ENCODE measurements at places on chromosomes 5 and 9. TPM values are rescaled to one million over a fixed set of nuclear protein-coding genes. Genes with fewer than 3 reads are reported as not detected.

- peak overlapping the region; percentile 71 for H3K27ac ChIP-seq
- peaks cover 74% of the 10 kb centered on the region for H3K27me3 ChIP-seq
- no peaks in the 10 kb centered on the region for H3K36me3 ChIP-seq
- peaks cover 19% of the 10 kb centered on the region for H3K4me1 ChIP-seq
- peak; percentile 71 for DNase-seq
Measured at GRCh38 chr9:89179895-89180734, 1.5 kb upstream of the SHC3 start.

The KCNV2 gene
- total RNA-seq = not detected

DNA sequence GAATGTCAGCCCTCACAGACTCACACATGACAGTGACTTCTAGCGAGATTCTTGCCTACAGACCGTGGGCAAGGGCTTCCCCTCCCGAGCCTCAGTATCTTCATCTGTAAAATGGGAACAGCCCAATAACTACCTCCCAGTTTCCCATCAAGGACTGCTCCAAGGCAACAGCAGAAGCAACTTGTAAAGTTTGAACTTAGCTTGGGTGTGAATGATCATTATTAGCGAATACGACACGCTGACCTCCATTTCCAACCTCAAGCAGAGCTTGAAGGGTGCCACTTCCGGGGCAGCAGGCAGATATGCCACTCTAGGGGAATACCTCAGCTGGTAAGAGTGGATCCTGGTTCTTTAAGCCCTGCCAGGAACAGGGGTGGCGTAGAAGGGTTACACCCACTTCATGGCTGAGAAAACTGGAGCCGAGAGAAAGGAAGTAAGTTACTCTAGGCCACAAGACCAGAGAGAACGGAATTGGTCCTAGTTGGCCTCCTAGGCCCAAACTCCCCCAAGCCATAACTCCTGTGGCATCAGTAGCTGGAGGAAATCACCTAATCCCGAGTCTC is 2.0 kb downstream of the RNF44 start:
- peak overlapping the region; percentile 98 for H3K27ac ChIP-seq
- DNase-seq = peak; percentile 44
- H3K4me1 ChIP-seq = peaks cover 54% of the 10 kb centered on the region
- H3K4me3 ChIP-seq = peak overlapping the region; percentile 96
- H3K27me3 ChIP-seq = no peaks in the 10 kb centered on the region

DNA sequence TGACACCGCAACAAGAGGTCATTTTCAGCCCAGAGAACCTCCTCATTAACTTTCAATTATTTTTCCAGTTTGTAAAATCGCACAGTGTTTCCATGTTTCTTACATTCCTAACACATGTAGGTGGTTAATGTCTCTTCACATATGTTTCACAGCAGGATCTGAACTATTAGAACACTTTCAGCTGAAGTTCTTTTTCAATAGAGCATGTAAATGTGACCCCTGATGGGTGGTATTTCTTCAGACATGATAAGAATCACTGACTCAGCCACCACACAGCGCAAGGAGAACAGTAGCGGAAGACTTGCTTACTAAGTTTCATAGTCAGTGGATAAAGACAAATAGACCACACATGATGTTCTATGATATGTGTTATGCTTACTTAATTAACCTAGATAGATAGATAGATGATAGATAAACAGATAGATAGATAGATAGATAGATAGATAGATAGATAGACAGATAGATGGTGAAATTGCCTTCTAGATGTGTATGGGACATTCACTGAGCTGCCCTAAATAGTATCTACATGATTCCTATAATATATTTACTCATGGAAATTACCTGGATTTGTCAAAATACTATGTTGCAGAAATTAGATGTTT is 1992.1 kb upstream of the NUDT12 start:
- no peaks in the 10 kb centered on the region for H3K4me1 ChIP-seq
- no peak for DNase-seq
- no peaks in the 10 kb centered on the region for H3K27me3 ChIP-seq
- H3K27ac ChIP-seq = no peak overlapping the region
- H3K36me3 ChIP-seq = no peaks in the 10 kb centered on the region

GRCh38 chr9:33458444-33458843 is 11.1 kb upstream of the AQP3 start:
- H3K4me1 ChIP-seq = peaks cover 55% of the 10 kb centered on the region
- peak; percentile 59 for DNase-seq
- H3K27ac ChIP-seq = peak overlapping the region; percentile 87
- H3K27me3 ChIP-seq = no peaks in the 10 kb centered on the region
- peaks cover 5% of the 10 kb centered on the region for H3K36me3 ChIP-seq

GRCh38 chr5:128002425-128002824 is 81.1 kb upstream of the SLC12A2 start:
- H3K4me3 ChIP-seq = no peak overlapping the region
- H3K4me1 ChIP-seq = no peaks in the 10 kb centered on the region
- H3K36me3 ChIP-seq = peaks cover 11% of the 10 kb centered on the region

- no peaks in the 10 kb centered on the region for H3K27me3 ChIP-seq
- H3K4me3 ChIP-seq = no peak overlapping the region
- DNase-seq = no peak
Measured at GRCh38 chr5:87853541-87853940, 415.1 kb downstream of the TMEM161B start.

DNA sequence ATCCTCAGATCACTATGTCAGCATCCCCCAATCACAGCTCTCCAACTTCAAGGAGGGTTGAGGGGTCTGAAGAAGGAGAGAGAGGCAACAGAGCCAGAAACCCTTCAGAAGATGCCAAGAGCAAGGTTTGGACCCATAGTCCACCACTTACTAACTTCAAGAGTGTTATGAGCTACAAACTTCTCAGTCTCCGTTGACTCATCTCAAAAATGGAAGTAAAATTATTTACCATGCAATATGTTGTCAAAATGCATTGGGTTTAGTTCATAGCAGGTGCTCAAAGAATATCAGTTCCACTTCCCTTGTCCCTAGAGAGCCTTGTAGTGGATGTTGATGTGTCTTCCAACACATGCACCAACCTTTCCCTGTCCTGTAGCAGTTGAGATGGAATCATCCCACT is 116.0 kb downstream of the KCNIP1 start:
- H3K27ac ChIP-seq = no peak overlapping the region
- no peak for DNase-seq
- H3K36me3 ChIP-seq = no peaks in the 10 kb centered on the region
- H3K27me3 ChIP-seq = peaks cover 11% of the 10 kb centered on the region
- no peak overlapping the region for H3K4me3 ChIP-seq

The AIF1L gene
- 1.3 TPM for total RNA-seq

The IFNA5 gene
- total RNA-seq = not detected

DNA sequence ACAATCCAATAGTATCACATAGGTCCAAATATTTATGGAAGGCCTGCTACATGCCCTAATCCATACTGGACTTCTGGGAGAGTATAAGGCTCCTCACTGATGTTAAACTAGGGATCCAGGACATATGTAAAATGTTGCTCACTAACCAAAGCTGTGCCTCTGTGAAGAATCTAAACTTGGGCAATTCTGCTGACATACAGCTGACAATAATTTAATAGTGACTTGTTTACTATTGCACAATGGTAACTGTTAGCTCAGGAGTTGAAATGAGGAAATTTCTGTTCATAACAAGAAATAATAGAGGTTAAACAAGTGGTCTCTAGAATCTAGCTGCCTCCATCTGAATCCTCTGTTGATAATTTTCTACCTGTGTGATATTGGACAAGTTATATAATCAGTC is 14.9 kb upstream of the CTXN3 start:
- no peak overlapping the region for H3K4me3 ChIP-seq
- H3K36me3 ChIP-seq = no peaks in the 10 kb centered on the region
- no peak overlapping the region for H3K27ac ChIP-seq
- DNase-seq = no peak
- H3K4me1 ChIP-seq = no peaks in the 10 kb centered on the region

GRCh38 chr5:168792678-168793077 is 213.5 kb upstream of the PANK3 start:
- no peak for DNase-seq
- no peak overlapping the region for H3K27ac ChIP-seq
- H3K27me3 ChIP-seq = peaks cover 9% of the 10 kb centered on the region
- H3K4me1 ChIP-seq = peaks cover 26% of the 10 kb centered on the region

The GKAP1 gene
- total RNA-seq = 3.9 TPM

DNA sequence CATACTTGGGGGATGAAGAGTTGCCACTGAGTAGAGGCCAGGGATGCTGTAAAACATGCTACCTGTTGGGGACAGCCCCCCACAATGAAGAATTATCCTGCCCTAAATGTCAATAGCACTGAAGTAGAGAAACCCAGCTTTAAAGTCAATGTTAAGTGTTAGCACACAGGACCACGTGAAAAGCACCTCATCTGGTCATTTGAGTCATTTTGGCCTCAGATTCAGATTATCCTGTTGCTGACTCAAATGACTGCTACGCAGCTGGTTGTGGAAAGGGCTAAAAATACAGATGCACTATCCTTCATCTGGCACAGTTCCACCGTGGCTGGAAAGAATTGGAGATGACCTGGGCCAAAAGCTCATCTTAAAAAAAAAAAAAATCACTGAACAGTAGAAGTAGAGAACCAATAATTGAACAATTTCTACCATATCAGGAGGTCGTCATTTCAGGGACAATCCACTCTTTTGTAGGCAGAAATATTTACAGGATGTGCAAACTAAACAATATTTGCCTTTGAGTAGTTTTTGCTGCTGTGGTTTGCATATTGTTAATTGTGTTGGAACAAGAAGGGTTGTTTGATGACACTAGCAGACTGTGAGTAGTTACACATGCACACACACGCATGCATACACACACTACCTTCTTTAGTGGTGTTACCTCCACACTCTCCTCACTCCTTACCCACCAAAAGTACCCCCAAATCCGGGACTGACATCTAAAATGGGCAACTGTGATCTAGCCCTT is 195.3 kb upstream of the KLF9 start:
- no peak for DNase-seq
- no peak overlapping the region for H3K4me3 ChIP-seq
- H3K4me1 ChIP-seq = peaks cover 6% of the 10 kb centered on the region
- H3K27ac ChIP-seq = no peak overlapping the region
- H3K27me3 ChIP-seq = peaks cover 4% of the 10 kb centered on the region

- DNase-seq = no peak
- no peaks in the 10 kb centered on the region for H3K36me3 ChIP-seq
- H3K27me3 ChIP-seq = peaks cover 26% of the 10 kb centered on the region
- peaks cover 27% of the 10 kb centered on the region for H3K4me1 ChIP-seq
- H3K4me3 ChIP-seq = no peak overlapping the region
- H3K27ac ChIP-seq = no peak overlapping the region
Measured at GRCh38 chr9:124500796-124501611, 6.2 kb downstream of the NR5A1 start.

The ARL15 gene
- total RNA-seq = 4.1 TPM

DNA sequence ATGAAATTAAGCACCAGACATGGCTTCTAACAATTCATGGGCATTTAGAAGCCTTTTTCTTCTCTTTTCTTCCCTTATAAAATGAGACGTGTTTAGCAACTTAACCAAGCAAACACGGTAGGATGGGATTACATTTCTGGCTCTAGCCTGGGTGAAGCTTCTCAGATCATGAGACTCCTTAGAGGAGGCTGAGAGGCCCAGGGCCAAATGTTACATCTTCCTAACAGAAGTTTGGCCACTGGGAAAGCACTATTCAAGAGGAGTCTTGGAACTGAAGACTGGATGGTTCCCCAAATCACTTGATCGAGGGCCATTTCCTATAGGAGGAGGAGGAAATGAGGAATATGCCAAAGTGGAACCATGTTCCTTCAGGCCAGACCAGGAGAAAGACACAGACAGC is 1.9 kb downstream of the GABRP start:
- no peak for DNase-seq
- H3K27me3 ChIP-seq = no peaks in the 10 kb centered on the region
- H3K4me1 ChIP-seq = no peaks in the 10 kb centered on the region
- H3K4me3 ChIP-seq = no peak overlapping the region

DNA sequence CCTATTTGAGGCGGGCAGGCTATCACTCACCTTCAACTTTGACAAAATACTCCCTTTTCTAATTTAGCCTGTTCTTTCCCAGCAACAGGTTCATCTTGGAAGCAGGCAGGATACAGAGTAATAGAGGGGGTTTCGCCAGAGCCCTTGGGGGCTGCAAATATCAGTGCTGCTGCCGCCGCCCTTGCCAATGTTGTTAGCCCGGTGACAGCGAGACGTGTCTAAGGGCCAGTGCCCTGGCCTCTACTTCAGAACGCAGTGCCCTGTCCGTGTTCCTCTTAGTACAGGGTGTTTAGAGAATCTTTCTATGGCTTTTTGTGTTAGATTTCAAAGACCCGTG is 703 bp downstream of the FAM120AOS start:
- peaks cover 43% of the 10 kb centered on the region for H3K36me3 ChIP-seq
- H3K4me1 ChIP-seq = peaks cover 37% of the 10 kb centered on the region
- peak overlapping the region; percentile 95 for H3K4me3 ChIP-seq
- H3K27me3 ChIP-seq = no peaks in the 10 kb centered on the region
- peak; percentile 18 for DNase-seq

- H3K27me3 ChIP-seq = no peaks in the 10 kb centered on the region
- no peak overlapping the region for H3K27ac ChIP-seq
- DNase-seq = no peak
- H3K4me3 ChIP-seq = no peak overlapping the region
Measured at GRCh38 chr5:132586063-132586462, 29.3 kb downstream of the RAD50 start.

DNA sequence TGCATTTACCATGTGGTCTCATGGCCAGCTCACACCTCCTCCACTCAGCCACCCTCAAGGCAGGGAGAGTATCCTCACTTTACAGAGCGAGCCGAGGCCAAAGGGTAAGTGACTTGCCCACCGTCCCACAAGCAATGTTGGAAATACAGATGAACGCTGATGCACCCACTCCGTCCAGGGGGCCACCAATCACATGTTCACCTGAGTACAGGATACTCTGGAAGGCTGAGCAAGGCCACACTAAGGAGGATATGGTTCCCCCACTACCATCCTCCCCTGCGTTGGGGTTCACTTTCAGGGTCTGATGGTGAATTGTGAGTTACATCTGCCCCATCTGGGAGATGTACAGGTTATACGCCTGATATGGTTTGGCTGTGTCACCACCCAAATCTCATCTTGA is 128.8 kb downstream of the ATPSCKMT start:
- H3K36me3 ChIP-seq = no peaks in the 10 kb centered on the region
- no peak overlapping the region for H3K4me3 ChIP-seq
- H3K4me1 ChIP-seq = no peaks in the 10 kb centered on the region
- no peaks in the 10 kb centered on the region for H3K27me3 ChIP-seq
- no peak overlapping the region for H3K27ac ChIP-seq
- no peak for DNase-seq

The CCNO gene
- not detected for total RNA-seq

- no peaks in the 10 kb centered on the region for H3K4me1 ChIP-seq
- H3K27ac ChIP-seq = no peak overlapping the region
- no peaks in the 10 kb centered on the region for H3K36me3 ChIP-seq
- H3K4me3 ChIP-seq = no peak overlapping the region
- H3K27me3 ChIP-seq = no peaks in the 10 kb centered on the region
Measured at GRCh38 chr9:27534131-27534530, 4.5 kb upstream of the MOB3B start.

GRCh38 chr9:14207352-14207995 is 106.5 kb downstream of the NFIB start:
- H3K4me3 ChIP-seq = no peak overlapping the region
- DNase-seq = no peak
- no peak overlapping the region for H3K27ac ChIP-seq
- H3K36me3 ChIP-seq = no peaks in the 10 kb centered on the region

GRCh38 chr5:71899865-71900342 is 180.8 kb downstream of the CARTPT start:
- no peak for DNase-seq
- peaks cover 7% of the 10 kb centered on the region for H3K27me3 ChIP-seq
- H3K4me1 ChIP-seq = no peaks in the 10 kb centered on the region
- H3K36me3 ChIP-seq = no peaks in the 10 kb centered on the region
- H3K4me3 ChIP-seq = no peak overlapping the region

Measured in activated naive CD8-positive, alpha-beta T cell treated with anti-CD3 and anti-CD28 coated beads for 36 hours (primary cell).